ENCODE measurements at places on chromosomes 16 and 17. TPM values are rescaled to one million over a fixed set of nuclear protein-coding genes. Genes with fewer than 3 reads are reported as not detected.

SDK2 gene
- 0.15 TPM for total RNA-seq

ZNF23 gene
- total RNA-seq: 2.5 TPM

USP7 gene
- total RNA-seq: 44.3 TPM

NECAB2 gene
- 12.9 TPM for total RNA-seq

ULK2 gene
- total RNA-seq: 5.8 TPM

KRTAP1-4 gene
- total RNA-seq: not detected

PPM1E gene
- total RNA-seq: 0.83 TPM

JPH3 gene
- not detected for total RNA-seq

AHSP gene
- total RNA-seq: 0.83 TPM

SLC26A11 gene
- total RNA-seq: 6.7 TPM

SLC5A2 gene
- total RNA-seq: 0.15 TPM

PPL gene
- total RNA-seq: 26.4 TPM

FAM222B gene
- 6.6 TPM for total RNA-seq

PMFBP1 gene
- 0.48 TPM for total RNA-seq

NGFR gene
- 14.0 TPM for total RNA-seq

SYNGR3 gene
- 0.30 TPM for total RNA-seq

ZNF747 gene
- 7.1 TPM for total RNA-seq

RDM1 gene
- total RNA-seq: not detected

KRT40 gene
- total RNA-seq: not detected

PYDC1 gene
- total RNA-seq: not detected

HOXB6 gene
- total RNA-seq: 0.83 TPM

SLC13A2 gene
- 0.55 TPM for total RNA-seq

MTSS2 gene
- 58.1 TPM for total RNA-seq
